ENCODE measurements at places on chromosomes 12 and 14.

- no peak for DNase-seq
Observed at GRCh38 chr12:70048521-70049250, 194.5 kb upstream of the CNOT2 start.

GRCh38 chr12:96474206-96474605, 15.2 kb upstream of the CFAP54 start:
- no peak for DNase-seq

DNA sequence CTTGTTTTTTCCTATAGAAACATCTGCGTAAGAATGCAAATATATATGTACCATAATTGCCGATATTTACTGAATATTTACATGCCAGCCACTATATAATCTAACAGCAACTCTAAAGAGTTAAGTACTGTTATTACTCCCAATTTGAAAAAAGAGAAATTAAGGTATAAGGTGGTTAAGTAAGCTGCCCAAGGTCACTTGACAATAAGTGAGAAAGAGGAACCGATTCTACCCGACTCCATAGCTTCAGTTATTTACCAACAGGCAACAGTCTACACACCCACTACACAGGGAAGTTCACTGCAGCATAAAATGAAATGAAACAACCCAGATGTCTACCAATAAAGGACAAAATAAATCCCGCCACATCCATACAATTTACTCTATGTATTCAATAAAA, 1.1 kb downstream of the MIS18BP1 start:
- peak; percentile 28 for DNase-seq

DNA sequence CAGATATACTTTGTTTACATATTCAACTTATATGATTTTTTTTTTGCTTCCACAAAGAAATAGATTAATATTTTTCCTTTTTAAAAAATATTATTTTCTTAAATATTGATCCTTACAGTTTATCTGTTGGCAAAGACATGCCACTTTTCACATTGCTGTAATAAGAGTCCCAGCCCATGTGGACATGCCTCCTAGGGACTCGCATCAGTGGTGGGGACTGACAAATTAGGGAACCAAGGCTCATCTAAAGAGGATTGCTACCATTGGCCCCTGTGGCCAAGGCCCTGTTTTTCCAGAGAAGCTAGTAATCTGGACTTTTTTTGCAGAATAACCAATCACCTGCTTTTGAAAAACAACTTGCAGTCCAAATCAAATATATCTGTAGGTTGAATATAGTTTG, 27.8 kb upstream of the BMAL2 start:
- DNase-seq = no peak

DNA sequence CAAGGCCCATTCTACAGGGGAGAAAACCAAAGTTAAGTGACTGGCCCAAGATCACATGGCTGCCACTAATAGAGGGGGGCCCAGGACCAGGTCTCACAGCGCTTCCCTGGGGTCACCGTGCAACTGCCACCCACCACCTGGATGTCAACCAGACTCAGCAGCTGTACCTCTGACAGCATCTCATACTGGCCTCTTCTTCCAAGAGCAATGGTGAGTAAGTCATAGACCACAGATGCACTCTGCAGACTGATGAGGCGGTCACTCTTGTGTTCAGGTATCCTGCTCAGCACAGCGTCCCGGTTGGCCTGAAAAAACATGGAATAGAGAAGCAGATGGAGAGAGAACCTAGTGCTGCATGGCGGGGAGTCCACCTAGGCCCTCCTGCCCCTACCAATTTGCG, 139.9 kb downstream of the TTC7B start:
- DNase-seq = no peak

DNA sequence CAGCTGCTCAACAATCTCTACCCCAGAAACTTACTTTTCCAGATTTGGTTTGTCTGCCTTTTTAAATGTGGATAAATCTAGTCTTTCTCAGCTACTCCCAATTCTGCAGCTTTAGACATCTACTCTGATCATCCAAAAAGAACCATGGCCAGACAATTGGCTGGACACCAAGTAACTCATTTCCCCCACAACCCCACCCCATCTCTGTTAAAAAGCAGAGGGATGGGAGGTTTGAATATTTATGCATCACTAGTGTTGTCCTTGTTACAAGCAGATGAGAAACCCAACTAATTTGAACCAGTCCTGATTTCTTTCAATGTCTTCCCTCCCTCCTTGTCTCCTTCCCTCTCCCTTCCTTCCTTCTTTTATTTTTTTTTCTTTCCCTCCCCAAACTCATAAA, 391.9 kb downstream of the GALC start:
- no peak for DNase-seq

DNA sequence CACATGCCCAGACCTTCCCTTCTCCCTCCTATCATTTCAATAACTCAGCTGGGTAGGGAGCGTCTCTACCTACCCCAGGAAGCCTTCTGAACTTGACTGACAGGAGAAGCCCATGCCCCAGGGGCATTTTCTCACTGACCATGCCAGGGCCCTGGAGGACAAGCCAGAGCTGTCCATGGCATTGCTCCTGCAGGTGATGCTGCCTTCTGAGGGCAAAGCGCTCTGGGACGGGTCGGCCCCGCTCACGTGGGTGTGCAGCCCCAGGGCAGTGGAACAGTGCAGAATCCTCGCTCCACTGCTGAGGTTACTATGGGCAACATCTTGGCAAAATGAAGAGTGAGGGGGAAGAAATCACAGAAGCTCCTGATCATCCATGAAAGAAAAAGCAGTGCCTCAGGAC, 28.5 kb upstream of the CIPC start:
- no peak for DNase-seq

- DNase-seq = no peak
Observed at GRCh38 chr12:124640056-124640455, 72.6 kb upstream of the NCOR2 start.

GRCh38 chr12:84416626-84417025, 496.0 kb downstream of the SLC6A15 start:
- no peak for DNase-seq

- no peak for DNase-seq
Observed at GRCh38 chr12:58425481-58426392, 484.4 kb downstream of the ATP23 start.
